Stimulated activated CD4-positive, alpha-beta T cell treated with anti-CD3 and anti-CD28 coated beads, Interleukin-4, amount 100 ng/mL, for 4 hours (primary cell): ENCODE measurements at places on chromosomes 4 and X.

- no peak for DNase-seq
Measured at GRCh38 chr4:18198653-18199052, 177.1 kb upstream of the LCORL start.

DNA sequence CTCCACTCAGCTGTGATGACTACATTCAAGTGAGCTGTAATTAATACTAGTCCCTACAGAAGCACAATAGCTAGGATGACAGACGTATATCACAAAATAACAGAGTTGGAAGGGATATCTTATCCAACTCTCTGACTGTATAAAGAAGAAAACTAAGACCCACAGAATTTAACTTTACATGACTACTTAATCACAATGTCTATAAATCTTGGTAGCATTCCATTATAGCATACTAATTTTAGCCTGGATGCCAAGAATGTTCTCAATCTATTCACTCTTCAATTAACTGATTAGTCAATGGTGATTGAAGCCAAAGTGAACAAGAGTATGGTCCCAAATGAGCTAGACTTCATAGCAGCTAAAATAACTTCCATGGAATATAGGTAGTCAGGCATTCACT, 31.2 kb downstream of the RPS6KA6 start:
- no peak for DNase-seq

GRCh38 chrX:41121766-41122165, 36.5 kb downstream of the USP9X start:
- DNase-seq: no peak

GRCh38 chrX:47221756-47222155, 3.3 kb downstream of the CDK16 start:
- DNase-seq: no peak

- no peak for DNase-seq
Measured at GRCh38 chr4:168685136-168685809, 188.4 kb downstream of the PALLD start.

DNA sequence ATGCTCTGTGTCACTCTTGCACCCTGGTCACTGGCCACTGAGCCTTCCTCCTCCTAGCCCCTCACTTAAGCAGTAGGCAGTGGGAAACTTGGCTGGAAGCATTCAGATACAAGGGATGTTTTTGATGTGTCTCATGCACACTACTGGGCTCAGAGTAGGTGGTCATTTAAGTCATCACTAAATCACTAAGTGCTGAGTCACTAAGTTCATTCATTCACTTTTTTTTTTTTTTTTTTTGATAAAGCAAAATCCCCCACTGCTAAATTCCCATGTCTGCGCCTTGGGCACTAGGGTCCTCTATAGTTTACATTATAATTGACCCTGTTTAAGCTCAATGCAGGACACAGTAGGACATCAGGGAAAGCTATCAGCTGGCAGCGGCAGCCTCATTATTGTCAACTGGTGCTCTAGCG, 182.4 kb upstream of the MBNL3 start:
- no peak for DNase-seq

DNA sequence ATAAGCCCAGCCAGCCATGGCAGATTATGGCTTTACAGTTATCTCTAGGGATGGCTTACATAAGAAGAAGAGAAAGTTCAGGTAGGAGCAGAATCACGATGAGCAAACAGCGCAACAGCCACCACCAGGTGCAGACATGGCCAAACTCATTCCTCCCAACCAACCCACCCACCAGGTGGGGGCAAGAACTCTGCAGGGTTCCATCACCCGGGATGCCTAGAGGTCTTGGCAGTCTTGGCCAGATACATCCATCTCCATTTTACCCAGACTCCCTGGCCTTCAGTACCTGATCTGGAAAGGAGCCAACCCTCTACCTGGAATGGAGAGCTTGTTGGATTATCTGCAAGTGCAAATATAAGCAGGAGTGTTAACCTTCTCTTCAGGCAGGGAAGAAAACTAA, 7.5 kb downstream of the TSC22D3 start:
- no peak for DNase-seq

DNA sequence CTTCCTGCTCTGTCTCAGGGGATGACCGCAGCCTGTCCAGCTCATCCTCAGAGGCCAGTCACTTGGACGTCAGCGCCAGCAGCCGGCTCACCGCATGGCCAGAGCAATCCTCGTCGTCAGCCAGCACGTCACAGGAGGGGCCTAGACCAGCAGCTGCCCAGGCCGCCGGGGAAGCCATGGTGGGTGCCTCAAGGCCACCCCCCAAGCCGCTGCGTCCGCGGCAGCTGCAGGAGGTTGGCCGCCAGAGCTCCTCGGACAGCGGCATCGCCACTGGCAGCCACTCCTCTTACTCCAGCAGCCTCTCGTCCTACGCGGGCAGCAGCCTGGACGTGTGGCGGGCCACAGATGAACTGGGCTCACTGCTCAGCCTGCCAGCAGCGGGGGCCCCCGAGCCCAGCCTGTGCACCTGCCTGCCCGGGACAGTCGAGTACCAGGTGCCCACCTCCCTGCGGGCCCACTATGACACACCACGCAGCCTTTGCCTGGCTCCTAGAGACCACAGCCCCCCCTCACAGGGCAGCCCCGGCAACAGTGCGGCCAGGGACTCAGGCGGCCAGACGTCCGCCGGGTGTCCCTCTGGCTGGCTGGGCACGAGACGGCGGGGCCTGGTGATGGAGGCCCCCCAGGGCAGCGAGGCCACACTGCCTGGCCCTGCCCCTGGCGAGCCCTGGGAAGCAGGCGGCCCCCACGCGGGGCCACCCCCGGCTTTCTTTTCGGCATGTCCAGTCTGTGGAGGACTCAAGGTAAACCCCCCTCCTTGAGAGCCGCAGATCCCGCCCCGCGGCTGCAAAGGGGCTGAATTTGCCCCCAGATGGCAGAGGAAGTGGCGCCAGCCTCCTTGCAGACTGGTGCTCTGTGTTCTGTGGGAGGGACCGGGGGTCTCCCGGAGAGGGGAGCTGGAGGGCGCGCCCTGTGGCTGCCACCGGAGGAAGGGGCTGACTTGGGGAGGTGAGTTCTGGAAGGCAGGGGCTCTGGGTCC, 29.9 kb downstream of the DOK7 start:
- no peak for DNase-seq

DNA sequence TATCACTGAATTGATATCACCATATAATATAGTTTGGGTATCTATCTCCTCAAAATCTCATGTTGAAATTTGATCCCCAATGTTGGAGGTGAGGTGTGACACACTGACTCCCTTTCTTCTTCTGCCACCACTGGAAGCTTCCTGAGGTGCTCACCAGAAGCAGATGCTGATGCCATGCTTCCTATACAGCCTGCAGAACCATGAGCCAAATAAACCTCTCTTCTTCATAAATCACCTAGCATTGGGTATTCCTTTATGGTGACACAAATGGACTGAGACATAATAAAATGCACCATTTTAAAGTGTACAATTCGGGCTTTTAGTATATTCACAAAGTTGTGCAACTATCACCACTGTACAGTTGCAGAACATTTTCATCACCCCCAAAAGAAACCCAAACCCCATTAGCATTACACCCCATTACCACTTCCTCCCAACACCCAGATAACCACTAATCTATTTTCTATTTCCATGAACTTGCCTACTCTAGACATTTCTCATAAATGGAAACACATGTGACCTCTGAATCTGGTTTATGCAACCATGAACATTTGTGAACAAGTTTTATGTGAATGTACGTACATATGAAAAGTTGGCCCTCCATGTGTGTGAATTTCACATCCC, 148.9 kb downstream of the OPHN1 start:
- DNase-seq: no peak

- DNase-seq: no peak
Measured at GRCh38 chr4:168550064-168550766, 53.4 kb downstream of the PALLD start.

GRCh38 chr4:54233697-54234496, 4.8 kb downstream of the PDGFRA start:
- peak; percentile 60 for DNase-seq

DNA sequence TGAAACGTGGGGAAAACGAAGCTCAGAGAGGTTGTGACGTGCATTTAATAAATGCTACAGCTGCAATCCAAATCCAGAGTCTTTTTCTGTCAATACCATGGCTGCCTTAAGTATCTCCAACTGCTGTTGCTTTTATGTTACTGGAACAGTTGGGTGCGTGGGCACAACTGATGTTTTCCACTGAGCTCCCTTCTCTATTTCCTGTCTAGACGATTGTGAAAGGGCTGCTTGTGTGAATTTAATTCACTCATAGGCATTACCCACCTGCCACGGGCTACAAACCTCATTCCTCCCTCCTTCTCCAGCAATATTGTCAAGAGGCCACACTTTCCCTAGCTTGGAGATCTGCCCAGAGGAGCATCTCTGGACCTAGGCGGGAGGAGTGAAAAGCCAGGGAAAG, 526.0 kb downstream of the MID1IP1 start:
- DNase-seq: peak; percentile 71

DNA sequence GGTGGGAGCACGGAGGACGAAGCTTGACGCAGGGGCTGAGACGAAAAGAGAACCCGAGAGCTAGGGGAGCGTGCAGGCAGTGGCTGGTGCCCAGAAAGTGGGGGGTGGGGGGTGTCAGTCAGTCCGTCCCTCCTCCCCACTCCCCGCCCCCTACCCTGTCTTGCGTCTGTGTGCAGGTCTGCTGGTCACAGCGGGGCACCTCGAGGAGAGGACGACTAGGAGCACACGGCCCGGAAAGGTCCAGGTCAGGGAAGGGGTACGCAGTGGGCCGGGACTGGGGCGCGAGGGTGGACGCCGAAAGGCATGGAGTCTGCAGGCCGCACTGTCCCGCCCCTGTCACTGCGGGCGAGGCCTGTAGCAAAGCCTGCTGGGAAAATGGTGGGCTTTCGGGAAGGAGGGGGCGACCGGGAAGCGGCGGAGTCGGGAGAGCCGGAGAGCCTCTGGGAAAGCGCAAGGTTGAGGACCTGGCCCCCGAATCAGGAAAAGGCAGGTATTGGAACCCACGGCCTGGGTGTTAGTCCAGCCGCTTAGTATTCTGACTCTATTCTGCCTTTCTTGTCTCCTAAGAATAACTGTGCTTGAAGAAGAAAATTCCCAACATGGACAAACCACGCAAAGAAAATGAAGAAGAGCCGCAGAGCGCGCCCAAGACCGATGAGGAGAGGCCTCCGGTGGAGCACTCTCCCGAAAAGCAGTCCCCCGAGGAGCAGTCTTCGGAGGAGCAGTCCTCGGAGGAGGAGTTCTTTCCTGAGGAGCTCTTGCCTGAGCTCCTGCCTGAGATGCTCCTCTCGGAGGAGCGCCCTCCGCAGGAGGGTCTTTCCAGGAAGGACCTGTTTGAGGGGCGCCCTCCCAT, 769 bp downstream of the TCEAL1 start:
- no peak for DNase-seq

- no peak for DNase-seq
Measured at GRCh38 chr4:138158746-138159297, 83.3 kb downstream of the SLC7A11 start.

DNA sequence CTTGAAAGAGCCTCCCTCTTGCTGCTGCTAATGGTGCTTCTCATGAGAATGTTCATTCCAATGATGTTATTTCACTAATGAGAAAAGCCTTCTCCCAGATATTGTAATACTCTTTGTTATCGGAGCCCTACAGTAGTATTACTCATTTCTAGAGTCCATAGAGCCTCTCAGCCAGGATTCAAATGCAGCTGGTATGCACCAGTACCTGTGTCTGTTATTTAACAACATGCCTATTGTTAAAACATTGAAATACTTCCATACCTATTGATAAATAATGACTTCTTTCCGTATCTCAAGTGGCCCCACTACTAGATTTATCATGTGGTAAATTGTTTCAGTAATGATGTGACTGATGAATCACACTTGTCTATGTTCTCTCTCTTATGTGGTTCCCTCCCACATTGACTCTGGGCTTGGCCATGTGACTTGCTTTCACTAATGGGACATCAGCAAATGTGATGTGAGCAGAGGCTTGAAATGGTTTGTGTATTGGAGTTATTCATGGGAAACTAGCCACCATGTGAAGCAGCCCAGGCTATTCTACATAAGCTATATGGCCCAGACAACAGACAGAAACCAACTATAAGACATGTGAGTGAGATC, 207.6 kb downstream of the THOC2 start:
- no peak for DNase-seq

DNA sequence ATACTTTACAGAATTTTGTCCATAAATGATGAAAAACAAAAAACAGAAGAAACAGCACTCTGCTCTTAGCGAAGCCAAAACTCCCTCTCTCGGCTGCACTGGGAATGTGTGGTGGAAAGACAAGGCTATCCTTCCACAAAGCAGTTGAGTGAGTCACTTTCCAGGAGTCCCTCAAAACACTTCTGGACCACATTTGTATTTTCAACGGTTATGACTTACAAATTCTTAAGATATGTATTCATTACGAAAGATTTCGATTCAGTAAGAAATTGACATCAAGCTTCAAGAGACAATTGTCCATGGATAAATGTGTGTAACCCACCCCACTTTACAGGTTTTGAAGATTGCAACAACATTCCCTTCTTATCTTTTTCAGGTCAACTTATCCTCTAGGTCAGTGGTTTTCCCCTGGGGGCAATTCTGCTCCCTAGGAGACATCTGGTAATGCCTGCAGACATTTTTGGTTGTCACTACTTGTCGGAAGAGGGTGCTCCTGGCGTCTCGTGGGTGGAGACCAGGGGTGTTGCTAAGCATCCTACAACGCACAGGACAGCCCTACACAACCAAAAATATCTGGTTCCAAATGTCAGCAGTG, 66.7 kb upstream of the MTNR1A start:
- no peak for DNase-seq

DNA sequence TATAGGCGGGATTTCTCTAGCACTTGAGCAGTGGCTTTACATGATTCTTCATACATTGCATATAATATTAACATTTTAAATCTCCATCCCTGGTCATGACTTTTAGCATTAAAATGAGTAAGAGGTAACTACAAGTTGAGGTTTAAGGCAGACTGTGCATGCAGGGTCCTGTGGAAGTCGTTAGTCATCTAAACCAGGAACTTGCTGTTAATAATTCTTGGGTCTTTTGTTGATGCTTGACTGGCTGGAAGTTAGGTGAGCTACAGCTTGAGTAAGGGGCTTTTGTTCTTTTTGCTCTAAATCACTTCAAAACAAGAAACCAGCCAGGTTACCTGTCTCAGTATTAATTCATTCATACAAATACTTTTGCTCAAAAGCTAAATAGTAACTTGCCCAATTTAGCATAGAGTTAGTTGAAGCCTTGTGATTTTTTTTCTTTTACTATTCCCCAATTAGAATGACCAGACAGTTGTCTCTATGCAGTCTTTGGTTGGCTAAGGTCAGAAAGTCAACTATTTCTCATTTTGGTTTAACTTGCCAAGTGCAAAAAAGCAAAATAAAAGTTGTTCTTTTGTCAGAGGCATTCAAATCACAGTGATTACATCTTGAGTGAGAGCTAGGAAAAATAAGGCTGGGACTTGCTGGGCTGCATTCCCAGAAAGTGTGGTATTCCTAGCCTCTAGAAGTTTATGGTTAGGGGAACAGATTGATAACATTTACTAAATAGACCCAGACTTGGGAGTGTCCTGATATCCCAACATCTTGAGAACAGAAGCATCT, 516.9 kb downstream of the PDHA2 start:
- DNase-seq: no peak
